ENCODE measurements at places on chromosomes 2 and 18.

DNA sequence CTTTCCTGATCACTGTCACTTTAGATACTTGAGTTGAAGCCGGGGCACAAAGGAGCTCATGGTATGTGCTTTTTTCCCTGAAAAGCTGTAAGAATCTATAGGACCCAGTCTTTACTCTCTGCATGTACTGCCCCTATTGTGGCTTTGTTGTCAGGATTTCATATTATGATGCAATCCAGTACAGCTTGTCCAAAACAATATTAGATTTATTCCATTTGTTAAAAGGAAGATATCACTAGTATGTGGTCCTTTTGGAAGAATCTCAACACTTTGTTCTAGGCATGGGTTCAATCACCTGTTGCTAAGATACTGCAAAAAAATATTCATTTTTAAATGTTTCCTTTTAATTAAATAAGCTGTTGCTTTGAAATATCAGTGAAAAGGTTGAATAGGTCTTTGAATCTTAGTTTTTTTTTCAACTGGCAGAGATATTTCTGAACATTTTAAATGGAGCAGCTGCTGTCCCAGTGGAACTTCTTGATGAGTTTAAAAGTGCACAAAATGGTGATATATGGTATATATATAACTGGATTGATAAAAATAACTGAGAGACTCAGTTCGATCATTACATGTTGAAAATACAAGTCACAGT is 256.6 kb upstream of the NT5C1B start:
- H3K27me3 ChIP-seq: peaks cover 17% of the 10 kb centered on the region
- no peak overlapping the region for H3K27ac ChIP-seq
- peaks cover 10% of the 10 kb centered on the region for H3K4me1 ChIP-seq
- no peak overlapping the region for H3K4me3 ChIP-seq
- no peaks in the 10 kb centered on the region for H3K36me3 ChIP-seq

DNA sequence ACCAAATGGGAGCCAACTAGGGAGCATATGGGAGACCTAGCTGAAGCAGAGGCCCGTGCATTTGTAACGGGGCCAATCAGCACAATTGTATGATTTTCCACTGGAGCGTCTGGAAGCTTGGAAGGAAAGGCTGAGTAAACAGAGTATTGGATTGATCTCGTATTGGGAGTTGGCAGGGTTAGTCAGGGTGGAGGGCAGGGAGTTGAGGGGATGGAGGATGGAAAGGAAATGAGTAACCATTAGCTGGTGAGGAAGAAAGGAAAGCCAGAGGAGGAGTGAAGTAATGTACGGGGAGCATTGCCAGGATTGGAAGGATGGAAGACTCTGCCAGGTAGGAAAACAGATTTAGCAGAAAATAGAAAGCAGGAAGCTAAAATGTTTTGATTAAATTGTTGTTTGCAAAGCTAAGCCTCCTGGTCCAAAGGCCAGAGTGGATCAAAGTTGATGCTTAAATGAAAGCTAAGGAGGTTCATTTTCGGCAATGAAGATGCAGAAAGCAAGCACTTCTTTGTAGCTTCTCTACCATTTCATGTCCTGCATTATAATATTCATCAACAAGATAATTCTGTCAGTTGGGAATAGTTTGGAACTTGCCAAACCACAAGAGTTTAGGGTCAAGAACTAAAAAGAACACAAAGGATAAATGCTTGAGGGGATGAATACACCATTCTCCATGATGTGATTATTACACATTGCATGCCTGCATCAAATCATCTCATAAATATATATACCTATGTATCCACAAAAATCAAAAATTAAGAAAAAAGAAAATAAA is 75.6 kb upstream of the TTN start:
- DNase-seq: no peak
- no peaks in the 10 kb centered on the region for H3K27me3 ChIP-seq

GRCh38 chr2:9095690-9096089 is 92.2 kb upstream of the MBOAT2 start:
- DNase-seq: peak; percentile 42
- H3K4me3 ChIP-seq: peak overlapping the region; percentile 25
- H3K36me3 ChIP-seq: no peaks in the 10 kb centered on the region
- peaks cover 56% of the 10 kb centered on the region for H3K4me1 ChIP-seq
- H3K27me3 ChIP-seq: peaks cover 26% of the 10 kb centered on the region

DNA sequence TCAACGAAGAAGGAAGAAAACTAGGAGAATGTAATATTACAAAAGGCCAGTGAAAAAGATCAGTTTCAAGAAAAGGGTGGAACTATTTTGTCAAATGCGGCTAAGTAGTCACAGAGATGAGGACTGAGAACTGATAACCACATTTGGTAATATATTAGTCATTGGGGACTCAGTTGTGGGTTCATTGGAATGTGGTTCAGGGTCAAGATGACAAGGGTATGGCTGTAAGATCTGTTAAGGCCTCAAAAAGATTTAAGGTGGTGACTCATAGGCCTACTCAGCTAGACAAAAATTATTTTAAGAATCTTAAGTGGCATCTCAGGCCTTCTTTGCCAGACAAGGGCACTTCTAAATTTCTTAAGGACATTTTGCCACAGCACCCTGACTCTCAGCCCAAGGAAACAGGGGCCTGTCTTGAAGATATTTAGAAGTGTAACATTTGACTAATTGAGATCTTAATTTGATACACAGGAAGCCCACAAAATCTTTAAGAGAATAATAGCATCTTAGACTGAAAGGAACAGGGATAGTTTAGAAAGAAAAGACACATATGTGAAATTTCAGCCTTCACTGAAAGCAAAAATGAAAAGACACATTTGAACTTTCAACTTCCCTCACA is 81.3 kb downstream of the STRADB start:
- H3K27ac ChIP-seq: no peak overlapping the region
- H3K4me3 ChIP-seq: no peak overlapping the region
- no peaks in the 10 kb centered on the region for H3K36me3 ChIP-seq
- H3K4me1 ChIP-seq: no peaks in the 10 kb centered on the region
- peaks cover 6% of the 10 kb centered on the region for H3K27me3 ChIP-seq

Measured in nephron progenitor cell (in vitro differentiated cells).